ENCODE measurements at places on chromosomes 13 and 19.
A peak's percentile ranks its signal among the peaks of the same experiment; 100 is the strongest.

GRCh38 chr13:112012016-112012704 is 54.8 kb upstream of the SOX1 start:
- no peak for DNase-seq

GRCh38 chr13:93320942-93321341 is 94.3 kb downstream of the GPC6 start:
- DNase-seq, result no peak

DNA sequence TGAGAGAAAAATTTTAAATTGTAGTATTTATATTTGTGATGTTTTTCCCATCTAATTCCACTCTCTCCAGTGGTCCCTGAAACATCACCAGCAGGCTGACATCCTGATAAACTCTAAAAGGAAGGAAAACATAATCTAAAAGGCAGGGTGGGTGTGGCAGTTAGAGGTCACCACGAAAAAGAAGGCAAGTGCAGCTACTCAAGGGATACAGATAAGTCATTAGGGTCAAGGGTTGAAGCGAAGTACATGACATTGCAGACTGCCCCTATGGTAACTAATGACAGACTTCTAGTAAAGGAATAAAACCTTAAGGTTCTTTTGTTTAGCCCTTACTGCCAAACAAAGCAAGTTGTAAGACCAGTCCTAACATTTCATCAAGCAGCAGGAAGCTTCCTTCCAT is 6.0 kb upstream of the NEK3 start:
- DNase-seq, result no peak

- DNase-seq, result no peak
These were observed 72.1 kb downstream of the GPC6 start for GRCh38 chr13:93298713-93299112.

GRCh38 chr19:50817941-50818858 is 5.4 kb downstream of the KLK1 start:
- no peak for DNase-seq

GRCh38 chr13:58004751-58005150 is 373.2 kb downstream of the PCDH17 start:
- DNase-seq, result no peak

GRCh38 chr19:54211235-54211634 is 10.6 kb downstream of the RPS9 start:
- peak; percentile 47 for DNase-seq

GRCh38 chr13:33017323-33017929 is 1.2 kb downstream of the KL start:
- no peak for DNase-seq

- no peak for DNase-seq
These were observed 10.2 kb downstream of the ENOX1 start for GRCh38 chr13:43776501-43777079.

- peak; percentile 67 for DNase-seq
These were observed 8.9 kb downstream of the ZNF541 start for GRCh38 chr19:47564081-47564480.

GRCh38 chr13:22937953-22938352 is 242.8 kb upstream of the SGCG start:
- DNase-seq, result no peak

DNA sequence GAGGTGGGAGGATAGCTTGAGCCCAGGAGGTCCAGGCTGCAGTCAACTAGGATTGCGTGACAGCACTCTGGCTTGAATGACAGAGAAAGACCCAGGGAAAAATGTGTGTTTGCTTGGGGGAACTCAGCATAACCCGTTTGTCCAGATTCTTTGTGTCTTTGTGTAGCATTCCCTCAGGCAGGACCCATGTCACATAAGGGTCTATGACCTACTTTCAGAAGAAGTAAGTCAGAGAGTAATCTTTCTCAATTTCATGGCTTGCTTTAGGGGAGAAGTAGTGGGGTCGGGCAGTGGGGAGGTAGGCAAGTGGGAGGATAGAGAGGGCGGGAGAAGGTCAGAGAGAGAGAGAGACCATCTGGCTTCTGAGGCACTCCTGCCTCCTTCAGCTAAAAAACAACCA is 11.9 kb upstream of the PSPC1 start:
- no peak for DNase-seq

GRCh38 chr13:80303225-80303811 is 37.6 kb downstream of the SPRY2 start:
- DNase-seq, result no peak

DNA sequence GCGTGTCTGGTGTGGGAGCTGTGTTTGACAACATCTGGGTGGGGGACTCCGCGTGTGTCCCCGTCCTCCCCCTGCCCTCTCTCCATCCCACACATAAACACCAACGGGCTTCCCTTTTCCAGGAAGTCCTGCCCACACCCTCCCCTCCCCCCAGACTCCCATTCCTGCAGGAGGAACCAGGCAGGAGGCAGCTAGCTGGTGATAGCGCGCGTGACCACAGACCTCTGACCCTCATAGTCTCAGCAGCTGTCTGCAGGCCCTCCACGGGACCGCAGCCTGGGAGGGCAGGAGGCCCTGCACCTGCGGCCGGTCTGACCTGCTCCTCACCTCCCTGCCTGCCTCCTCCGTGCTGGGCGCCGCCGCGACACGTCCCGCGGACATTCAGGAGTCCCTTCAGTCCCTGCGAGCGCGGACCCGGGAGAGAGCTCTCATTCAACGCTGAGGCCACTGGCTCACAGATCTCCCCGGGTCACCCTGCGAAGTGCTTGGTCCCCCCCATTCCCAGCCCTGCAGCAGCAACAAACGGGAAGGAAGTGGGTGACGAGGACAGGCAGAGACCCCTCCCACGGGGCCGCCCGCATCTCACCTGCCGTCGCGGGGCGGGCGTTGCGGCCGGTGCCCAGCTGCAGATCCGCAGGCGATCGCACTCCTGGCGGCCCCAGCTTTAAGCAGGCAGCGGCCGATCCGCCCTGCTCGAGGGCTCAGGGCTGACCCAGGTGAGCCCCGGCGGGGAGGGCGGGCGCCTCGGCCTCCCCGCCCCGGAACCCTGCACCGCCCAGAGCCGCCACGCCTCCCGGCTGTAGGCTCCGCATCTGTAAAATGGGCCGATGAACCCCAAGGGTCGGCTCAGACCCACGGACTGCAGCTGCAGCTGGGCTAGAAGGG is 1.1 kb upstream of the ACP5 start:
- no peak for DNase-seq

DNA sequence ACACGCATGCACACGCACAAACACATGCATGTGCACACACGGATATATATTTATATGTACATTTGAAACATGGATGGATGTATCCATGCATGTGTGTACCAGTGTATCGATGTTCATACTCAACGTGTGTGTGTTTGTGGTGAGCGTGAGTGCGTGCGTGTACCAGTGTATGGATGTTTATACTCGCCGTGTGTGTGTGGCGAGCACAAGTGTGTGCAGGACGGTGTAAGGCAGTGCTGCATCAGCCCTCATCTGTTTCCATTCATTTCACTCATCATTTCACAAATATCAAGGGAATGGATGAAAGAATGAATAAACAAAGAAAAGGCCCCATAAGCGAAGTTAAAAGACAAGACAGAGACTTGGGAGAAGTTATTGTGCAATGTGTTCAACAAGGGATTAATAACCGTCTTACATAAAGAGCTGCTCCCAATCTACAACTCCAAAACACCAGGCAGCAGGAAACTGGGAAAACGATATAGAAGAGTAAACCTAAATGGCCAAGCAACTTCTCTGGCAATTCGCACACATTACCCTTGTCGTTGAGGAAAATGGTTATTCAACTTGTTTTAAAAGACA is 21.7 kb upstream of the MIER2 start:
- DNase-seq, result no peak

DNA sequence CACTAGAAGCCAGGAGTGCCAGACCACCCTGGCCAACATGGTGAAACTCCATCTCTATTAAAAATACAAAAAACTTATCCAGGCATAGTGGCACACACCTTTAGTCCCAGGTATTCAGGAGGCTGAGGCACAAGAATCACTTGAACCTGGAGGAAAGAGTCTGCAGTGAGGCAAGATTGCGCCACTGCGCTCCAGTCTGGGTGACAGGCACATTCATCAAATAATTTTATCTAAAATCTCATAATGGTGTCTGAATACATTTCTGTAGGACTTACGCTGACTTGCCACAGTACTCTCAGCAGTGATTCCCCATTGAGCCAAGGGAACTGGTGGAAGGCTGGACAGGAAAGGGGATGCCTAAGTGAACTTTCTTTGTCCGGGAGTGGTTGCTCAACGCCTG is 4.3 kb upstream of the ZNF28 start:
- DNase-seq, result no peak
